ENCODE measurements at places on chromosomes 16 and 17.

DNA sequence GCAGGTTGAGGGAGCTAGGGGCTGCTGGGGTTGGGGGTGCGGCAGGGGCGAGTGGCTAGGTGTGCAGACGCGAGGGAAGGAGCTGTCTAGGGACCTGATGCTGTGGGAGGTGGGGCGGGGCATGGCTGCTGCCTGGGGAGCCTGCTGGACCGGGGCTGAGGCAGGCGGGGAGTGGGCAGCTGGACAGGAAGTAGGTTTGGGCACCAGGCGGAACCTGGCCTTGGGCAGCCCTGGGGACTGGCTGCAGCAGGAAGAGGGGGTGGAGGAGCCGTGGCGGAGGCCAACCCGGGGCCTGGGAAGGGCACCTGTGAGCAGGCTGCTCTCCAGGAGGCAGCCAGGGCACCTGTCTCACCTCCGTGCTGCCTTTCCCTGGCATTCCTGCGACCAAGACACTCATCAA is 5.9 kb upstream of the DNASE1L2 start:
- no peak for DNase-seq

GRCh38 chr16:56842133-56842532 is 22.9 kb upstream of the SLC12A3 start:
- no peak for DNase-seq

DNA sequence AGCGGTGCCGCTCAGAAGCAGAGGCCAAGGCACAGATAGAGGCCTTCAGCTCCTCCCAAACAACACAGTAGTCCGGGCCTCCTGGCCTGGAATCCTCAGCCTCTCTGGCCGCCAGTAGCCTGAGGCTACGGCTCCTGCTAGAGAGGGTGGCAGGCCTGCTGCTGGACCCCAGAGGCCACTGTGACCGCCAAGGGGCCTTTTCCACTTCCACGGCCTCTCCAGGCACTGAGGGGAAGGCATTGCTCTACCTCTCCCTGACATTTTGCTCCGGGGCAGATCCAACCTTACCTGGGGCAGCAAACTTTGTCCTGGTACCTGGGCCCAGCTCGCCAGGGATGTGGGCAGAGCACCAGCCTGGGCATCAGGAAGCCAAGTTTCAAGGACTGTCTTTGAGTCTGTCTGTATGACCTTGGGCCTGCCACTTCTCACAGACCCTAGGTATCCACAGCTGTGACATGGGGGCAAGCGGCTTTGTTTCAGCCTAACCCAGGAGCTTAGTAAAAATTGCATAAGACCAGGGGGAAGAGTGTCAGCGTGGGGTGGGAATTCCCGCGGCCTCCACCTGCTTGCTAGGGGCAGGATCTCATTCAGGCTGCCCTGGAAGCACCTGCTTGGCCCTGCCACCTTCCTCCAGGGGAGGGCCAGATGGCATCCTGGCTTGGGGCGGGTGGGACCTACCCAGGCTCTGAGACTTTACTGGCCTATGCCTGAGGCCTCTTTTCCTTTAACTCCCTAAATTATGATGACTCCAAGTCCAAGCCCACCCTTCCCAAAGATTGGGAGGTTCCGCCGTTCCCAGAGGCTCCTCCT is 33.2 kb downstream of the ADGRG5 start:
- no peak for DNase-seq

GRCh38 chr16:84778720-84779119 is 41.1 kb upstream of the CRISPLD2 start:
- DNase-seq = no peak

GRCh38 chr17:29073520-29073919 is 30.6 kb downstream of the PIPOX start:
- DNase-seq = no peak

DNA sequence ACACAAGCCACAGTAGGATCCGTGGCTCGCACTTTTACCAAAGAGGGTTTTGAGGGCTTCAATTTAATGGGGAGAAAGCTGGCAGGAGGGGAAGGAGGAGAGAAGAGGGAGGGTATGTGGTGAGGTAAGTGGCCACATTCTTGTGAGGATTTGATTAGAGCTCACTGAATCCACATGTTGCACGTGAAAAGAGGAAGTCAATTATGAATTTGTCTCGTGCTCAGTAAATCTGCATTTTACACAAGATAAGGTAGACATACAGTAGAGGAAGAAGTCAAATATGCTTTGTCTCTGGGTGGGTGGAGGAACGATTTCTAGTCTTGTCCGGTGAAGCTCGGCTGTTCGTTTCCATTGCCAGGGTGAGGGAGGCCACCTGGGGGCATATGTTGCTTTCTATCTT is 862 bp downstream of the ZNF232 start:
- no peak for DNase-seq

Data from erythroblast (primary cell).